GM23248 (cell line): ENCODE measurements at places on chromosomes 1 and 21. TPM values are rescaled to one million over a fixed set of nuclear protein-coding genes. Genes with fewer than 3 reads are reported as not detected.

- no peak for DNase-seq
These were observed 25.1 kb downstream of the PLCH2 start for GRCh38 chr1:2501041-2501819.

- DNase-seq: peak; percentile 76
These were observed 22.8 kb upstream of the TARS2 start for GRCh38 chr1:150464422-150464826.

GRCh38 chr1:92030656-92031107 is 897 bp downstream of the EPHX4 start:
- peak; percentile 5 for DNase-seq

DNA sequence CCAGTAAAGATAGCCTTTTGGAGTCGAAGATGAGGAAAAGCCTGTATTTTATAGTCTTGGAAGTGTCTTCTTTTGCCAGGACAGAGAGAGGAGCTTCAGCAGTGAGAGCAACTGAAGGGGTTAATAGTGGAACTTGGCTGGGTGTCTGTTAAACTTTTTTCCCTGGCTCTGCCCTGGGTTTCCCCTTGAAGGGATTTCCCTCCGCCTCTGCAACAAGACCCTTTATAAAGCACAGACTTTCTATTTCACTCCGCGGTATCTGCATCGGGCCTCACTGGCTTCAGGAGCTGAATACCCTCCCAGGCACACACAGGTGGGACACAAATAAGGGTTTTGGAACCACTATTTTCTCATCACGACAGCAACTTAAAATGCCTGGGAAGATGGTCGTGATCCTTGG is at the start of gene VCAM1:
TSS of gene VCAM1 (plus strand) at position 253 of the 400 bp plus-strand sequence. CDS start at position 372, 119 bp downstream.
- DNase-seq: no peak

PLA2G4A gene
- total RNA-seq: 2.9 and 3.7 TPM in 2 replicates

ADCY10 gene
- 0.11 TPM in 1 of 2 replicates, not detected in the other for total RNA-seq
